ENCODE measurements at places on chromosomes 11 and 22.

GRCh38 chr11:5767056-5767455 is 13.0 kb downstream of the OR52N4 start:
- no peaks in the 10 kb centered on the region for H3K27me3 ChIP-seq
- H3K4me1 ChIP-seq: no peaks in the 10 kb centered on the region
- no peaks in the 10 kb centered on the region for H3K36me3 ChIP-seq
- no peak for DNase-seq
- no peak overlapping the region for H3K4me3 ChIP-seq
- no peak overlapping the region for H3K27ac ChIP-seq

DNA sequence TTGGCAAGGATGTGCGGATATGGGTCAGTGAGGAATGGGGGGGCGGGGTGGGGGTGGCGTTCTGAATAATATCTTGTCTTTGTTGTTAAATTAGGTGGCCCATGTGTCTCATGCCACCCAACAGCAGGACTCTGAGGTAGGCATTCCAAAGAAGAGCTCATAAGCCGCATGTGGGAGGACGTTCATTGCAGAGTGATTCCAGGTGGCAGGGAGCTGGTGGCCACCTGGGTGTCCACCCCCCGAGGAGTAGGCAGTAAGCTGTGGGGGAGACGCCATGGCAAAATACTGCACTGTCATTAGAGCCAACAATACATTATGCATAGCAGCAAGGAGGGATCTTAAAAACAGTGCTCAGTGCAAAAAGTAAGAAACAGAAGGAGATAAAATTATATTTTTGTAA is 14.3 kb upstream of the CAPN5 start:
- no peak for DNase-seq
- no peak overlapping the region for H3K27ac ChIP-seq
- no peaks in the 10 kb centered on the region for H3K4me1 ChIP-seq
- no peaks in the 10 kb centered on the region for H3K27me3 ChIP-seq
- no peak overlapping the region for H3K4me3 ChIP-seq

DNA sequence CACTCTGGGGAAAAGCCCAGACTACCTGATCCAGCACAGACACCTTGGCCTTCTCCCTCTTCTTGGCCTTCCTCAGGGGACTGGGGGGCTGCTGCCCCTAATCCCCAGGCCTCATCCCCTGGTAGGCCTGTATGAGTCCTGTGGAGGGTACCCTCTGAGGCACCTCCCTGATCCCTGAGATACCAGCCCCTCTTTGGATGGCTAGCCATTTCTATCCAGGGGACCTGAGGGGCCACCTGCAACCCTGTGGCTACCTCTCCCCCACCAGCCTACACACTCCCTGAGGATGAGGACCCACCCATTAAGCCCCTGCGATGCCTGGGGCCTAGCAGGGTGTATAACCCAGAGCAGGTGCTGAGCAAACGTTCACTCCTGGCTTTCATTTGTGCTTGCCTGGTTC is 54.6 kb downstream of the HIRA start:
- H3K4me3 ChIP-seq: no peak overlapping the region
- no peaks in the 10 kb centered on the region for H3K27me3 ChIP-seq
- DNase-seq: no peak
- H3K27ac ChIP-seq: no peak overlapping the region
- H3K4me1 ChIP-seq: no peaks in the 10 kb centered on the region

GRCh38 chr11:114596175-114596919 is 761 bp upstream of the NXPE4 start:
- H3K36me3 ChIP-seq: no peaks in the 10 kb centered on the region
- no peak overlapping the region for H3K4me3 ChIP-seq
- no peak overlapping the region for H3K27ac ChIP-seq
- DNase-seq: no peak
- no peaks in the 10 kb centered on the region for H3K27me3 ChIP-seq
- H3K4me1 ChIP-seq: no peaks in the 10 kb centered on the region

- no peak overlapping the region for H3K4me3 ChIP-seq
- H3K4me1 ChIP-seq: no peaks in the 10 kb centered on the region
- no peak for DNase-seq
- H3K27me3 ChIP-seq: no peaks in the 10 kb centered on the region
Measured at GRCh38 chr11:105553025-105553424, 56.8 kb upstream of the GRIA4 start.

- H3K36me3 ChIP-seq: no peaks in the 10 kb centered on the region
- peaks cover 4% of the 10 kb centered on the region for H3K4me1 ChIP-seq
- no peak for DNase-seq
- no peak overlapping the region for H3K4me3 ChIP-seq
Measured at GRCh38 chr22:28205926-28206325, 286.9 kb upstream of the PITPNB start.

- H3K36me3 ChIP-seq: no peaks in the 10 kb centered on the region
- H3K4me3 ChIP-seq: no peak overlapping the region
- no peak for DNase-seq
- H3K4me1 ChIP-seq: no peaks in the 10 kb centered on the region
- no peaks in the 10 kb centered on the region for H3K27me3 ChIP-seq
Measured at GRCh38 chr11:15918212-15918611, 438.1 kb downstream of the SOX6 start.

GRCh38 chr11:60918939-60919265 is 4.9 kb downstream of the TMEM109 start:
- H3K4me3 ChIP-seq: no peak overlapping the region
- peaks cover 19% of the 10 kb centered on the region for H3K4me1 ChIP-seq
- H3K36me3 ChIP-seq: peaks cover 7% of the 10 kb centered on the region
- H3K27me3 ChIP-seq: no peaks in the 10 kb centered on the region
- no peak overlapping the region for H3K27ac ChIP-seq

GRCh38 chr11:130001461-130002351 is 929 bp downstream of the PRDM10 start:
- DNase-seq: peak; percentile 60
- H3K4me1 ChIP-seq: peaks cover 2% of the 10 kb centered on the region

DNA sequence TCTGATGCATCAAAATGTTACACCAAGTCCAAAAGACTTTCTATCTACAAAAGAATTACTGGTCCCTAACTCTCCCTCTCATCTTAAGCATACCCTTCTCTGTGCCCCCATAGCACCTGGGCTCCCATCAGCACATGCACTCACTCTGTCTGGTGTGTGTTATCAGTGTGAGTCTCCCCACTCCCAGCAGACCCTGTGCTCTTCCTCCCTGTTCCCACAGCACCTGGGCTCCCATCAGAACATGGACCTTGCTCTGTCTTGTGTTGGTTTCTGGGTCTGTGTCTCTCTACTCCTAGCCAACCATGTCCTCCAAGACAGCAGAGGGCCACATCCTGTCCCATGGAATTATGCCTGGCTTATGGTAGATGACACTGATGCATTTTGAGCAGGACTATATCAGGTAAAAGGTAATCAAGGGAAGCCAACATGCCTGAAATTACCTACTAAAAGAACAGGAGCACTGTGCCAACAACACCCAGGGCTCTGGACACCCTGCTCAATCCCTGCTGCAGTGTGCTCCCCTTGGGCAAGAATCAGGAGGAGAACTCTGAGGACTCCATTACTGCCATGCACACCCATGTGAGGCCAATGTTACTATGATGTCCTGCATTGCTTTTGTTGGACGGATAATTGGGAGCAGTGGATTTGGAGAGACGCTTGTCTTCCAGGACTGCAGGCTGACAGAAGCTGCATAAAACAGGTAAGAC is 34.3 kb downstream of the GAB4 start:
- no peaks in the 10 kb centered on the region for H3K27me3 ChIP-seq
- DNase-seq: no peak
- H3K4me1 ChIP-seq: no peaks in the 10 kb centered on the region
- H3K27ac ChIP-seq: no peak overlapping the region

DNA sequence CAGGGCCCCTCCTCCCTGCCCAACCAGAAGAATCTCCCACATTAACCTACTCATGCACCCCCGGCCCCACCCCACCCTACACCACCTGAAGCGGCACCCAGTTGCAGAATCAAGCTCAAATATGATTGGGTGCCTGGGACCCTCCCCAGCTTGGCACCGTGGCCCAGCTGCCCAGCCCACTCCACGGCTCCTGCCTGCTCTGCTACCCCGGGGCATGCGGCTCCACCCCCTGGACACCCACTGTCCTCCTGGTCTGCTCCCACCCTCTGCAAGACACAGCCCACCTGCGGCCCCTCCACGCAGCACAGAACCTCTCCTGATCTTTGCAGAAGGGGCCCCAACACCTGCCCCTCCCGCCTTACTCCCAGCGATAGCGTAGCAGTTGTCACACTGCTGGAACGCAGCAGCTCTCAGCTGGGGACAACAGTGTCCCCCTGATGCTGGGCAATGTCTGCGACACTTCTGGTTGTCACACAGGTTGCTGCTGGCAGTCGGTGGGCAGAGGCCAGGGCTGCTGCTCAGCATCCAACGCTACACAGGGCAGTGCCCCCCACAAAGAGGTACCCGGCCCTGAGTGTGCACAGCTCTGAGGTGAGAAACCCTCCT is 32.0 kb upstream of the TESMIN start:
- H3K27ac ChIP-seq: no peak overlapping the region
- H3K4me3 ChIP-seq: no peak overlapping the region
- H3K4me1 ChIP-seq: no peaks in the 10 kb centered on the region
- H3K36me3 ChIP-seq: no peaks in the 10 kb centered on the region
- H3K27me3 ChIP-seq: no peaks in the 10 kb centered on the region

GRCh38 chr22:46536537-46537224 is 739 bp downstream of the CELSR1 start:
- DNase-seq: no peak
- H3K4me1 ChIP-seq: peaks cover 12% of the 10 kb centered on the region
- peaks cover 21% of the 10 kb centered on the region for H3K36me3 ChIP-seq
- no peak overlapping the region for H3K27ac ChIP-seq
- H3K27me3 ChIP-seq: peaks cover 36% of the 10 kb centered on the region
- peak overlapping the region; percentile 38 for H3K4me3 ChIP-seq

DNA sequence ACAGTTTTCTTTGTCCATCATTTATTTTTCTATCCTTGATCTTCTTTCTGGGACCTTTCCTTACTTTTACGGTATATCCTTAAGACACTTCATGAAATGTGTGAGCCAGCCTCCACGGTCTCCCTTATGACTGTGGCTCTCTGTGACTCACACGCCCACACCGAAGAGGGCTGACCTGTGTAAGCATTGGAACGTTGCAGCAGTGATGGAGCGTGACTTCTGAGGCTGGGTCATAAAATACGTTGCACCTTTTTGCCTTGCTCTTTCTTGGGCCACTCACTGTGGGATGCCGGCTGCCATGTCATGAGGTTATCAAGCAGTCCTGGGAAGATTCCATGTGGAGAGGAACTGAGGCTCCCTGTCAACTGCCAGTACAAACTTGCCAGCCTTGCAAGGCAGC is 96.3 kb upstream of the RAB1B start:
- no peak for DNase-seq
- no peak overlapping the region for H3K27ac ChIP-seq
- no peaks in the 10 kb centered on the region for H3K27me3 ChIP-seq
- H3K36me3 ChIP-seq: no peaks in the 10 kb centered on the region
- H3K4me3 ChIP-seq: no peak overlapping the region

- no peak overlapping the region for H3K27ac ChIP-seq
- H3K4me3 ChIP-seq: no peak overlapping the region
- H3K4me1 ChIP-seq: peaks cover 34% of the 10 kb centered on the region
- no peak for DNase-seq
Measured at GRCh38 chr11:12692229-12693075, 18.2 kb downstream of the TEAD1 start.

- no peak for DNase-seq
- no peaks in the 10 kb centered on the region for H3K27me3 ChIP-seq
- H3K27ac ChIP-seq: no peak overlapping the region
- H3K36me3 ChIP-seq: no peaks in the 10 kb centered on the region
Measured at GRCh38 chr22:19543970-19544708, 19.9 kb upstream of the CLDN5 start.

- no peak for DNase-seq
- no peak overlapping the region for H3K4me3 ChIP-seq
- H3K27me3 ChIP-seq: no peaks in the 10 kb centered on the region
- no peaks in the 10 kb centered on the region for H3K4me1 ChIP-seq
- H3K27ac ChIP-seq: no peak overlapping the region
Measured at GRCh38 chr11:76067099-76067498, 139.2 kb downstream of the WNT11 start.

GRCh38 chr22:44207173-44207980 is 26.7 kb downstream of the PARVG start:
- no peaks in the 10 kb centered on the region for H3K36me3 ChIP-seq
- no peaks in the 10 kb centered on the region for H3K27me3 ChIP-seq
- H3K4me1 ChIP-seq: no peaks in the 10 kb centered on the region
- H3K27ac ChIP-seq: no peak overlapping the region
- no peak overlapping the region for H3K4me3 ChIP-seq
- no peak for DNase-seq

DNA sequence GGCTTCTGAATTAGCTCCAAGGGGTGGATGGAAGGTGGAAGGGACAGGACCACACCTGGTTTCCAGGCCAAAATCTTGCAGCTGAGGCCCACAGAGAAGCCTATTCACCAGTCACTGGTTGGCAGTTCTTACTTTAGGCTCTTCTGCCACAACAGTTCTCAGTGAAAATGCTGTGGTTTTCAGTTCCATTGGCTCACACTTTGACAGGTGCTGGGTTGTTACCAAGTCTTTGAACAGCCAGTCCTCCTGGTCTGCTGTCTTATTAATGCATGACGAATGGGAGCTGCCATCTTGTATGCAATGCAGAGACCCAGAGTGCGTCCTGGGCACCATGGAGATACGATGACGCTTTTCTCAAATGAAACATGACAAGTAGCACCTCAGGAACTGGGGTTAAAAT is 232.0 kb upstream of the ZBED5 start:
- no peak overlapping the region for H3K27ac ChIP-seq
- H3K36me3 ChIP-seq: no peaks in the 10 kb centered on the region
- H3K4me3 ChIP-seq: no peak overlapping the region
- no peak for DNase-seq
- H3K27me3 ChIP-seq: no peaks in the 10 kb centered on the region

DNA sequence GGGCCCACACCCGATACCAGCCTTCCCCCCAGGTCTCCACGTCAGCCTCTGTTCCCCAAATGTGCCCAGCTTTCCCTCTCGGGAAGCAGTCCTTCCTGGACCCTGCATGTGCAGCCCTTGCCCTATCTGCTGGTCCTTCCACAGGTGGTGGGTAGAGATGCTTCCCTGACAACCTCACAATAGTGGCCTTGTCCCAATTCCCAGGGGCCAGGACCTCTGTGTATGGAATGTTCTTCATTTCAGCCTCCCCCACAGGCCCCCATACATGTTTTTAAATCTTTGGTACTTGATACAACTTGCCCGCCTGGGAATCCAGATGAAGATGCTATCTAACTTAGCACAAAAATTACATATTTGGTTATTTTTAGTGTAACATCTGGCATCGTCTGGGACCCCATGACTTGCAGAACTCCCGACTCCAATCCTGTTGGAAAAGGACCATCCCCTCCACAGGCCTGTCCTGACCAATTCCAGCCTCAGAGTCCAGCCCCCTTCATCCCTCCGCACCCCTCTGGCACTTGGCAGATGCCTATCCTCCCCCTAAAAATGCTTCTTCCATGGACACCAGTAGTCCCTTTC is 39.5 kb downstream of the ANO1 start:
- no peaks in the 10 kb centered on the region for H3K36me3 ChIP-seq
- H3K27ac ChIP-seq: no peak overlapping the region

DNA sequence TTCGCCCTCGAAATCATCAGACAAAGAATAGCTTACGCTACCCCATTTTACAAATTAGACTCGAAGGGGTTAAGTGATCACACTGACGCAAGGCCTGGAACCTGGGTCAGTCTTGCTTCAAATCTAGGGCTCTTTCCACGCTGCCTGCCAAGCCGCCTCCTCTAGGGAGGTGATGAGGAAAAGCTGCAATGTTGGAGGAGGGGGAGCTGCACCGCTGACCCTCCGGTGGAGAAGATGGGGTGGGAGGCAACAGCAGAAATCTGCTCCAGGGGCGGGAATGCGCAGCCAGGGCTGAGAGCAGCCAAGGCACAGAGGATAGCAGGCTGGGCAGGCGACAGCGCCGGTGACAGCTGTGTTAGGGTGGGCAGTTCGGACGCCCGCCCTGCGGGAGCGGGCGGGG is 595 bp downstream of the SYVN1 start:
- DNase-seq: no peak
- H3K36me3 ChIP-seq: peaks cover 11% of the 10 kb centered on the region
- no peaks in the 10 kb centered on the region for H3K27me3 ChIP-seq
- no peak overlapping the region for H3K27ac ChIP-seq
